ENCODE measurements at places on chromosomes 3 and 15.

DNA sequence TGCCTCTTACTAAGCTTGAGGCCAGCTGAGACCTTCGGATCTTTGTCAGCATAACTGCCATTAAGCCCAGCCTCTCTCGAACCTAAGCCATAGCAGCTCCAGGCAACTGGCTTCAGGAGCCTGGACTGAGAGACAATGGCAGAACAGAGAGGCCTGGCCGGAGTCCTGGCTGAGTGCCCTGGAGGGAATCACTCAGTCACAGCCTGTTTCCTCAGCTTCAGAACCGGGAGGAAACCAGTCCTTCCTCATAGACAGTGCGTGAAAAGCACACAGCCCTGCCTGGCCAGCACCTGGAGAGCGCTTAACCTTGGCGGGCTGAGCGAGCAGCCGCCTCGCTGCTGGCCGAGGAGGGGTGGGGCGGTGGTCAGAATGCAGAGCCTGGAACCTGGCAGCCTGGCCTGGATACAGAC is 21.6 kb downstream of the RNU5B-1 start:
- no peak for DNase-seq

GRCh38 chr15:63504247-63504978 is at the start of gene USP3:
Gene USP3, plus strand, starts transcription at chr15:63504593. Its CDS starts 147 bp downstream, at chr15:63504740.
- peak; percentile 92 for DNase-seq

- DNase-seq, result no peak
Observed at GRCh38 chr3:133563186-133563591, 10.3 kb upstream of the CDV3 start.

- no peak for DNase-seq
Observed at GRCh38 chr3:27767000-27767399, 44.9 kb upstream of the EOMES start.

DNA sequence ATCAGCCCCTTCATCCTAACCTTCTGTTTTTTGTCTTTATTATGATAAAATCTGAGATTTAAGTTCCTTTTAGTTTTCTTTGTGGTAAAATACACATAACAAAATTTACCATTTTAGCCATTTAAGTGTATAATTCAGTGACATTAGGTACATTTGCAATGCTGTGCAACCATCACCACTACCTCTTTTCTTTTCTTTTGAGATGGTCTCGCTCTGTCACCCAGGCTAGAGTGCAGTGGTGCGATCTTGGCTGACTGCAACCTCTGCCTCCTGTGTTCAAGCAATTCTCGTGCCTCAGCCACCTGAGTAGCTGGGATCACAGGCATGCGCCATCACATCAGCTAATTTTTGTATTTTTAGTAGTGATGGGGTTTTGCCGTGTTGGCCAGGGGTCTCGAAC is 6.2 kb upstream of the RAB11A start:
- no peak for DNase-seq

All from central memory CD4-positive, alpha-beta T cell (primary cell).